ENCODE measurements at places on chromosomes 4 and X.

GRCh38 chrX:2492531-2493218 lies 8.1 kb downstream of the DHRSX start:
- DNase-seq = no peak

- no peak for DNase-seq
Observed at GRCh38 chrX:130120321-130120731, 10.0 kb upstream of the ELF4 start.

GRCh38 chr4:154344686-154345085 lies 146.9 kb downstream of the DCHS2 start:
- no peak for DNase-seq

DNA sequence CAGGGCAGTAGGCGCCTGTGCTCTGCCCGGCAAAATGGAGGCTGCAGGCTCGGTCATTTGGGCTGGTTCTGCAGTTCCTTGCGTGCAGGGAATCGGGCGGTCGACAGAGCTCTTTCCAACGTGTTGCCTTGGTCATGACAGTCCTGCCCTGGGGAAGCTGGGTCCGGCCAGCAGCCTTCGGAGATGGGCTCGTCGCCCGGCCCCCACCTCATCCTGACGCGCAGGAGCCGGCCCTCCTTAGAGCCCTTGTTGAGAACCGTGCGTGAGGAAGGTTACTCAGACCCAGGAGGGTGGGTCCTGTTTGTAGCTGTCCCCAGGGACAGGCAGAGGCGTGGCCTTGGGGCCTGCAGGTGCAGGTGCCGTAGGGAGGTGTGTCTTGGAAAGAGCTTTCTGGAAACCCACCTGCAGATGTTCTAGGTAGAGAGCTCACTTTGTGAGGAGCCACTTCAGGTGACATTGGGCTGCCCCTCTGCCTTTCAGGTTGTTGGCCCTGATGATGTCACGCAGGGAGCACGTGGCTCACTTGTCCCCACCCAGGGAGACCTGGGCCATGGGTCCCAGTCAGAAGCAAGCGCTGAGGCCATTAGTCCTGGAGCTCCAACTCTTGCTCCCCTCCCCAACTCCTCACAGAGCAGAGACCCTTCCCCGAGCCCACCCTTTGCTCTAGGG lies 15.2 kb upstream of the HGFAC start:
- DNase-seq = no peak

DNA sequence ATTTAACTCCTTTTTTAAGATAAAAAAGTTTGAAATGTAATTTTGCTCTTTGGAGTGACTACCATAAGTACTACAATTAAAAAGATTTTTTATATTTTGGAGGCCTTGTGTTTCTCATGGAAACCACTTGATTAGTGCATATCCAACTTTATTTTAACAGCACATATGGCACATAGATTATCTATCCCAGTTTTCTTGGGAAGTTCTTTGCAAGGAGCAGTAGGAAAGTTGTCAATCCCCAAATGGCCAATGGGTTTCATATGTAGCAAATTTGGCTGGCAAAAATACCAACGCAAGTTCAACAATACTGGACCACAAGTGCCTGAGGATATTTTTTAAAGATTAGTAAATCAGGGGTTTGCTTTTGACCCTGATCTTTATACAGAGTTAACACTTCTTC lies 15.4 kb upstream of the ANTXR2 start:
- no peak for DNase-seq

DNA sequence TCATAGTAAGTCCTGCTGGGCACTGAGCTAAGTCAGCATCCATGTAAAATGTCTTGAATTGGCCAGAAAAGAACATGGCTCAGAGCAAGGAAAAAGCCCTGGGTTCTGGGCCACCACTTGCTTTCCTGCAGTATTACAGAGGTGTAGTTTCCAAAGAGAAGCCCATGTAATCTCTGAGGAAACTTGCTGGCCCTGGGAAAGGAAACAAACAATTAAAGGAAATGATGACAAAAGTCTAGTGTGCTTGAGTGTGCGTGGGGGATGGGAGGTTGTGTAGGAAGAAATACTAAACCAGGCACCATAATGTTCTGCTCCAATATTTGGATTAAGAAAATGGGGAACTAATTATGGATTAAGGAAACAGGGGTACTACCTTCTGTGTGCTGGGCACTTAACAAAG lies 39.5 kb upstream of the SMIM10L2A start:
- DNase-seq = no peak

DNA sequence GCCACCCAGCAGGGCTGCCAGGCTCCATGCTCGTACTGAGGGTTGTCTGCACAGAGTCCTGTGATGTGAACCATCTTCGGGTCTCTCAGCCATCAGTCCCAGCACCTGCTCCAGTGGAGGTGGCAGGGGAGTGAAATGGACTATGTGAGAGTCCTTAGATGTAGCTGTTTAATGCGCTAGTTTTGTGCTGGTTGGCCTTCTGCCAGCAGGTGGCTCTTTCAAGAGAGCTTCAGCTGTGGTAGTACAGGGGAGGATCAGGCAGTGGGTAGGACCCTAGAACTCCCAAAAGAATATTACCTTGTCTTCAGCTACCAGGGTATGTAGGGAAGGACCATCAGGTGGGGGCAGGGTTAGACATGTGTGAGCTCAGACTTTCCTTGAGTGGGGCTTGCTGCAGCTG lies 1066.0 kb downstream of the GLUD2 start:
- no peak for DNase-seq

DNA sequence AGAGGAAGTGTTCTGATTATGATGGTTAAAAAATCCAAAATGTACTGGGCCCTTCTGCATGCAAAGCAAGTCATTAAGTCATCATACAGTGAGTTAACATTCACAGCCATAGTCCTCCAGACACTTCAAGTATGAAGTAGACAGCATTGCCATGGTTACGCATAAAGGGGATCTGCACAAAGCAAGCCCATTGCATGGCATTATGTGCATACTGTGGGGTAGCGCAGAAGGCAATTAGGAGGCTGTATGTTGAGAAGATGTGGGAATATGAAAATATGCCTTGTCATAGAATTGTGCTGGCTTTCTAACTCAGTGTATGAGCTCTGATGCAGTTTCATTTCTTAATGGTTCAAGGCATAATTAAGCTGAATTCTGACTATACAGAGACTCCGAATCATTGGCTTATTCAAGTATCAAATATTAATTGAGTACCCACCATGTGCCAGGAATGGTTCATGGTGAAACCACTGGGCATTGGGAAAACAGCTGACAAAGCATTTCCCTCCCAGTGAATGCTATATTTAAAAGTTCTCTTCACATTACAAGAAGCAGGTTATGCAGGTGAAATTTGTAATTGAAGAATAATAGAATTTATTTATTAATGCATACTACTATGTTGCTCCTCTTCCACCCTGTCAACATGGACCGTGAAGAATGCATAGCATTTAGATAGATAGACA lies 588.9 kb downstream of the ZNF674 start:
- no peak for DNase-seq

DNA sequence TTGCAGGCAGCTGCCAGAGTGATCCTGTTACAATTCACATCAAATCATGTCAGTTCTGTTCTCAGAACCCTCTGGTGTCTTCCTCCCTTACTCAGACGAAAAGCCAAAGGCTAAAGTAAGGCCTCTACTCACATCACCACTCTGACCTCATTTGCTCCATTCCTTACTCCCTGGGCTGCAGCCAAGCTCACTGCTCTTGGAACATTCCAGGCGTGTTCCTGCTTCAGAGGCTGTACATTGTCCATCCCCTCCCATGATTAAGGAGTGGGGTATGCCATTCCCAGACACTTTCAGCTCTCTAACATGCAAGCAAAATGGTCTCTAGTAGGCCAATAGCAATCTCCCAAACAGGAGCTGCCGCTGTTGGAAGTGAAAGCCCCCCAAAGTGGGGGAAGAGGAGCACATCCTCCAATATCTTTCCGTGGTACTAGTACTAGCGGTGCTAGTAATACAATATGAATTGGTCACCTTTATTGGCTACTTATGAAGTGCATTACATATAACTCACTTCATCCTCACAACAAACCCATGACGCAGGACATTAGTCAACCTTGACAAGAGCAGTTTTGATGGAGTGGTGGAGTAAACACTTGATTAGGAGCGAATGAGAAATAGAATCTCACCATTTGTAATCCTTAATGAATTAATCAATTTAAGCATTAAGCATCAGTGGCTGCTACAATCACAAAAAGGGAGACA lies 15.0 kb downstream of the GAB3 start:
- no peak for DNase-seq

DNA sequence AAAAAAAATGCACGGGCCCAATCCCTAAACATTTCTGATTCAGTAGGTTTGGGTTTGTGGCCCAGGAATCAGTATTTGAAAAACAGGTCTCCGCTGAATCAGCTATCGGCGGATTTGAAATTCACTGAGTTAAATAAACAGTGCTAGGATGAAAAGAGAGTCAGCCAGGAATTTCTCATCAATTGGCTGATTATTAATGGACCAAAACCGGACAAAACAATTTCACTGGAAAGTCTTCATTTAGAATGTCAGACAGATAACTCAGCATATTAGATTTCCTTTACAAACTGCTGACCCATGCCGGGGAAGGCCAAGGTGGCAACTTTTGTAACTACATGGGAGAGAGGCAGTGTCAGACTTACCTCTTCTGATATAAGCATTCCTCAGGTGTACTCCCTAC lies 99.4 kb upstream of the LSM6 start:
- DNase-seq = no peak

GRCh38 chr4:123936621-123937043 lies 540.0 kb downstream of the SPRY1 start:
- DNase-seq = no peak

GRCh38 chr4:77488882-77489281 lies 116.7 kb upstream of the CXCL13 start:
- no peak for DNase-seq

- no peak for DNase-seq
Observed at GRCh38 chr4:64911846-64912245, 502.6 kb upstream of the TECRL start.

DNA sequence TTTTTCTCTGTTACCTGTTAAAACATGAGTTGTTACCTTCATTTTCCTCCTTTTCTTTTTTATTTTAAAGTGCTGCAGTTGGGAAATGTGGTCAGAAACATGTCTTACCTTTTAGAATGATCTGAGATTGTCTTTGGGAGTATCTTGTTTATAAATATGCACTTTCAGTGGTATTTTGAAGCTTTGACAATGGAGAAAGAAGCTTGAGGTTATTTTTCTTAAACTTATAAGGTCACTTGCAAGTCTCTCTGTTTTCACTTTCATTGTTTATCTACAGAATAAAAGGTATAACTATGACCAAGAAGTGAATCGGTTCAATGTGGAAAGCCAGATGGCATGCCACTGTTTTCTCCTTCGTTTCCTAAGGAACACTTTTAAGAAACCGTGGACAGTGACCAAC lies 167.5 kb upstream of the SLC7A11 start:
- no peak for DNase-seq

GRCh38 chr4:38856046-38856445 lies 571 bp downstream of the TLR6 start:
- no peak for DNase-seq

- DNase-seq = no peak
Observed at GRCh38 chr4:128440923-128441322, 153.3 kb upstream of the PGRMC2 start.

GRCh38 chr4:125115941-125116340 lies 198.8 kb upstream of the FAT4 start:
- no peak for DNase-seq

DNA sequence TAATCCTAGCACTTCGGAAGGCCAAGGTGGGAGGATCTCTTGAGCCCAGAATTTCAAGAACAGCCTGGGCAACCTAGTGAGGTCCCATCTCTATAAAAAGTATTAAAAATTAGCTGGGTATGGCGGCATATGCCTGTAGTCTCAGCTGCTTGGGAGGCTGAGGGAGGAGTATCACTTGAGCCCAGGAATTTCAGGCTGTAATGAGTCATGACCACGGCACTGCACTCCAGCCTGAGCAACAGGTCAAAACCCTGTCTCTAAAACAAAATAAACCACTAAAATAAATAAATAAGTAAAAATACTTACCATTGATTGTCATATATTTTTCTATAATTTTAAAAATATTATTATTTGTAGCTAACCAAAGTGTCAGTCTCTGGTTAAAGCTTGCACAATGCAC lies 315.6 kb upstream of the SMIM31 start:
- DNase-seq = no peak

DNA sequence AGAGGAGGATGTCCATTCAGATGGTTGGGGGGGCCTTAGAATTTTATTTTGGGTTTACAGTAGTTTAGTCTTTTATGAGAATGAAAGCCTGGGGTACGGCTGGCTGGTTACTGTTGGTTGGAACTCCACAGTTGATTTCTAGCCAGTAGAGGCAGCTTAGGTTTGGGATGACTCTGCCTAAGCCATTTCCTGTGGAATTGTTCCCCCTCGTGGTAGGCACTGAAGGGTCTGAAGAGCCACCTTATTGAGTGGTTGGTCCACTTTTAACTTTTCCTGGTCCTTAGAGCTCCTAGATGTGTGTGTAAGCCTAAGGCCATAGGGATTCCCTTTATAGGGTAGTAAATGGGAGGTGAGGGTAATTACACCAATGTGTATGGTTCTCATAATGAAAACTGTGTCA lies 19.7 kb downstream of the SPIN3 start:
- DNase-seq = no peak

GRCh38 chr4:14848229-14848628 lies 154.1 kb upstream of the CPEB2 start:
- no peak for DNase-seq

- peak; percentile 34 for DNase-seq
Observed at GRCh38 chr4:187666697-187667494, 328.7 kb upstream of the ZFP42 start.

GRCh38 chr4:555566-556275 lies 20.4 kb downstream of the TMEM271 start:
- no peak for DNase-seq

DNA sequence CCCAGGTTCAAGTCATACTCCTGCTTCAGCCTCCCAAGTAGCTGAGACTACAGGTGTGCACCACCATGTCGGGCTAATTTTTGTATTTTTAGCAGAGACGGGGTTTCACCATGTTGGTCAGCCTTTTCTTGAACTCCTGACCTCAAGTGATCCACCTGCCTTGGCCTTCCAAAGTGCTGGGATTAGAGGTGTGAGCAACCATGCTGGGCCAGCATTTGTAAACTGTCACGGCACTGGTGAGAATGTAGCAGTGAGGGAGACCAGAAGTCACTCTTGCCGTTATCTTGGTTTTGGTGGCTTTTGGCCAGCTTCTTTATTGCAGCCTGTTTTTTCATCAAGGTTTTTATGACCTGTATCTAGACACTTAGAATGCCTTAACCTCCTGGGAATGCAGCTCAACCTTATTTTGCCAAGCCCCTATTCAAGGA lies 22.4 kb downstream of the PCDH18 start:
- no peak for DNase-seq

DNA sequence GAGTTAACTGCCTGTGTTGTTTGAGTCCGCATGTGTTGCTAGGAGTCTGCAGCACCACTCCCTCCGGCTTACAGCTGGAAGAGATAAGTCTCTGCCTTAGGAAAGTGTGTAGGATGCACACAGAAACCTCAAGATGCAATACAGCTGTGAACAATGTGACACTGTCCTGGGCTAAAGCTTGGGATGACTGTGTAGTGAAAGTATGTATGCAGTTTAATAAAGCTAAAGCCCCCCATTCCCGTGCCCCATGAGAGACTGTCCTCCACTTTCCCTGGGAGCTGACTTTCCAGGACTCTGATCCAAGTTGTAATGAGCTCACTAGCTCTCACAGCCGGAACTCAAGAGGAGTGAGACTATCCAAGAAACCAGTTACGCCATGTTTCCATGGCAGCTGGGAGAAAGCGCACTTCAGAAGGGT lies 156.6 kb upstream of the FTHL17 start:
- DNase-seq = no peak

- DNase-seq = no peak
Observed at GRCh38 chrX:121028419-121028818, 19.0 kb upstream of the GLUD2 start.
